Stimulated activated CD8-positive, alpha-beta memory T cell treated with anti-CD3 and anti-CD28 coated beads, Interleukin-4, amount 100 ng/mL, for 1 hour (primary cell): ENCODE measurements at places on chromosomes 12 and 14.

- no peak for DNase-seq
Observed at GRCh38 chr14:57390806-57391516, 575 bp downstream of the NAA30 start.

DNA sequence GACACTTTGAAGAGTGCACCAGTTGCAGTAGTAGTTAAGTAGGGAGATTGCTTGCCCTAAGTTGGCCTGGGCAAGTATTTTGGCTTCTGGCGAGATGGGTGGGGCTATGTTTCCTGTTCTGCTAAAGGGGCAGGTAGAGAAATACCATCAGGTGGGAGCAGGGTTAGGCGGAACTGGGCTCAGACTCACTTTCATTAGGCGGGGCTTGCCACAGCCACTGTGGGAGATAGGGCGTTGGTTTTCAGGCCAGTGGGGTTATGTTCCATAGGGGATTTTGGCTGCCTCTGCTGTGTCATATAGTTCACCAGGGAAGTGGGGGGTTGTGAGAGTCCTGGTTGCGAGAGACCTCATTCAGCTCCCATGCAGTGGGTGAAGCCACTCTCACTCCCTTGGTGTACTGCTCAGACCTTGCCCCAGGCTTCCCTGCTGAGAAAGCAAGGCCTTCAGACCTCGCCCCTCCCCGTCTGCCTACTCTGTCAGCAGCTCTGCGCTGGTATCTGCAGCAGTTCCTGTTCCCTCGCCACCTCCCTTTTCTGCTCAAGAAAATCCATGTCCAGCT is 43.3 kb downstream of the AEBP2 start:
- DNase-seq = peak; percentile 6

- DNase-seq = no peak
Observed at GRCh38 chr14:81855007-81855406, 321.4 kb upstream of the SEL1L start.

DNA sequence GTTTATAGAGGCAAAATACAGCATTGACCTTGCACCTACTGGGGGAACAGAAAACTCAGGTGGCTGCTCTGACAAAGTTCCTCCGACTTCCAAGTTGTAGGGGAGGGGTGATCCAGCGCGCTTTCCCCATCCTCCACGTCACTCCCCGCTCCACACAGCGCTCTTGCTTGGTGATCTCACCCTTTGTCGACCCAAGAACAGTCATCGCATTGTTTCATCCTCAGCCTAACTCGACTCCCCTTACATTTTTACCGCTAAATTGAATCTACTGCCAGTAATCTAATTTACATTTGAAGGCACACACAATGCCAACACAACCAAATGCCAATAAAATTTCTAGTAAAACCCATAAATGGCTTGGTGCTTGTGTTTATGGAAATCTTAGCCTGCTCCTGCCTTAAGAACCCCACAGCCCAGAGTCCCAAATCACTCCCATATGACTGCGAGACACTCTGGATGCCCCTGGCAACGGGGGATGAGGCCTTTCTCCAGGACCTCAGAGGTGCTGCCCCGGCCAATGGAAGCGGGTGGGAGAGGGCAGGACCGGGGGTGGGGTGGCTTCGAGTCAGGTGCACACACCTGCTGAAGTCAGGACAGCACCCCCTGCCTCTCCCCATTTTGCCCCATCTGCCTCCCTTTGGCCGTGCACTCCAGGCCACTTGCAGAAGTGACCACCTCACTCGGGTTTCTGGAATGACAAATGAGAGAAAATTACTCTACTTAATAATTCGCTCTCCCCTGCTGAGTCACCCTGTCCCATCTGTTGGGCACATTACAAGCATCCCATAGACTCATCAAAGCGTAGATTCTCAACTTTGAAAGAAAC is 98.2 kb upstream of the GSC start:
- no peak for DNase-seq

DNA sequence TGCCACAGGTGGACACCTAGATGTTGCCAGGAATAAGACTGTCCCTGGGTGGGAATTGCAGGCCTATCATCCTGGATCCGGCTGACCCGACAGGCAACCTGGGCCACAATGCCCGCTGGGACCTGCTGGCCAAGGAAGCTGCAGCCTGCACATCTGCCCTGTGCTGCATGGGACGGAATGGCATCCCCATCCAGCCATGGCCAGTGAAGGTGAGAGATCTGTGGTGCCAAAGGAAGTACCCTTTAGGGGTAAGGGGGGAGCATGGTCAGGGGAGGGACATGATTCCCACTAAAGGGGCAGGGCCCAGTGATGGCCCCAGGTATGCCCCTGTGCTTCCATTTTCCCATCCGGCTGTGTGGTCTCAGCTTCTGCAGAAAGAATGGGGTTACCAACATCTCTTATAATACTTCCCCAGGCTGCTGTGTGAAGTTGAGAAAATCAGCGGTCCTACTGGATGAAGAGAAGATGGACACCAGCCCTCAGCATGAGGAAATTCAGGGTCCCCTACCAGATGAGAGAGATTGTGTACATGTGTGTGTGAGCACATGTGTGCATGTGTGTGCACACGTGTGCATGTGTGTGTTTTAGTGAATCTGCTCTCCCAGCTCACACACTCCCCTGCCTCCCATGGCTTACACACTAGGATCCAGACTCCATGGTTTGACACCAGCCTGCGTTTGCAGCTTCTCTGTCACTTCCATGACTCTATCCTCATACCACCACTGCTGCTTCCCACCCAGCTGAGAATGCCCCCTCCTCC is 8.6 kb upstream of the OAS2 start:
- no peak for DNase-seq
